ENCODE measurements at places on chromosomes 16 and 17.
A peak's percentile ranks its signal among the peaks of the same experiment; 100 is the strongest.

GRCh38 chr17:45451131-45451530 lies 18.5 kb upstream of the ARHGAP27 start:
- no peak for DNase-seq

DNA sequence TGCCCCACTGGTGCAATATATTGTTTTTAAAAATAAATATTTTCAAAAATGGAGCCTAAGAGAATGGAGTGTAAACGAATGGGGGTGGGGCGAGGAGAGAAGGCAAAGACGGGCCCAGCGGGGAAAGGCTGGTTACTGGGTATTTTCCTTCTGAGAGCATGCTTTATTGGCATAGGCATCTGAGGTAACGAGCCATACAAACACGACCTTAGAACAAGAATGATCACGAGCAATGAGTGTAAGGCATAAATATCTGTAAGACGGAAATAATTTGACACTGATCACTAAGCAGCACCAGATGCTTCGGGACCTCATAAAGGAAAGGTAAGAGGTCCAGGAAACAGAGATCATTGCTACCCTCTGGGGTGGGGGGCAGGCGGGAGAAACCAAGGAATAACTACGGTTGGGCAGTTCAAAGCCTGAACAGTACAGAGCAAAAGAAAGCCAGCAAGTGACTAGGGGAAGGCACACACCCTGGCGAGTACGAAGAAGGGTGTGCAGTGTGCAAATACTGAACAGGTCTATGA lies 959 bp downstream of the SSH2 start:
- DNase-seq: peak; percentile 69

DNA sequence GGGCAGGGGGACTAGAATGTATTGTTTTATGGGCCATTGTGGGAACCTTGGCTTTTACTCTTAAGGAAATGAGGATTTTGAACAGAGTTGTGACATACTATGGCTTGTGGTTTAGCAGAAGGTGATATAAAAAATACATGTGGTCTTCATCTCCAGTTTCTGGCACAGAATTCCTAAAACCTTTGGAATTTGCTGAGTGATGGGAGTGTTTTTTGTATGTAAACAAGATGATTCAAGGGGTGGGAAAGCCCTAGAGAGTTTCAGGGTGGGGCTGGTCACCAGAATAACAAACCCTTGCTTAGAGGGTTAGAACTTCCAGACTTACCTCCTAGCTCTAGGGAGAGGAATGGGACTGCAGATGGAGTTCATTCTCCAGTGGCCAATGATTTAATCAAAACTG lies 316.1 kb downstream of the PHKB start:
- DNase-seq: no peak

- DNase-seq: no peak
Measured at GRCh38 chr17:83181991-83182619, 102.7 kb downstream of the METRNL start.

GRCh38 chr17:41896726-41897125 lies 22.0 kb downstream of the ACLY start:
- DNase-seq: no peak

DNA sequence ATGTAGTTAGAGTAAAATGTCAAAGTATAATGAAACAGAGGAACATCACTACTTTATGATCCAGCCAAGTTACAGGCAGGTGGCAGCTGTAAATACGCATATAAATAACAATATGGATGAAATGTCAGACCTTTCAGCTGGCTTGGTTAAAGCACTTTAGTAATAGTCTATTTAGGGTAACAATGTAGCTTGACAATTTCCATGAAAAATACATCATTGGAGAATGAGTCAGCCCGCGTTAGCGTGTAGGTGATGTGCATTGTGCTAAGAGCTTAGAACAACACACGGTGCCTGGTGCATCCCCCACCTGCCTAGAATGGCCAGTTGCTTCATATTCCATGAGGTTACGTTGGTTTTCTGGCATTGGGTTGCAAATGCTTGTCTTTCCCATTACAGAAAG lies 119.4 kb downstream of the RBFOX1 start:
- DNase-seq: no peak

- DNase-seq: no peak
Measured at GRCh38 chr17:68305142-68305541, 13.8 kb downstream of the ARSG start.

DNA sequence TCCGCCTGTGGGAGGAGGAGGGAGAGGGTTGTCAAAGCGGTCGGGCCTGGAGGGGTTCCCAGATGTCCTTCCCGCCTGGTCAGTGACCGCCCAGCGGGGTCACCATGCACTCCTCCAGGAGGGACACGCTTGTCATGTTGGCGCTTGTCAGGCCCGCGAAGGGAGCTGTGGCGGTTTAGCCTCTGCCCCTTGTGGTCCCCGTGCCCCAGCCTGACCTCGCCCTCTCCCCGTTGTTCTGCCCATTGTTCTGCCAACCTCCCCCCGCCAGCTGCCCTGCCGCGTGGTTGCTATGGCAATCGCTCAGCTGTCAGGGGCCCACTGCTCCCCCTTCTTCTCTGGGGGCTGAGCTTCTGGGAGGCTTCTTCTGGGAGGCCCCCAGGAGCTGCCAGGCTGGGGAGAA lies 146.4 kb upstream of the CIBAR2 start:
- DNase-seq: no peak

DNA sequence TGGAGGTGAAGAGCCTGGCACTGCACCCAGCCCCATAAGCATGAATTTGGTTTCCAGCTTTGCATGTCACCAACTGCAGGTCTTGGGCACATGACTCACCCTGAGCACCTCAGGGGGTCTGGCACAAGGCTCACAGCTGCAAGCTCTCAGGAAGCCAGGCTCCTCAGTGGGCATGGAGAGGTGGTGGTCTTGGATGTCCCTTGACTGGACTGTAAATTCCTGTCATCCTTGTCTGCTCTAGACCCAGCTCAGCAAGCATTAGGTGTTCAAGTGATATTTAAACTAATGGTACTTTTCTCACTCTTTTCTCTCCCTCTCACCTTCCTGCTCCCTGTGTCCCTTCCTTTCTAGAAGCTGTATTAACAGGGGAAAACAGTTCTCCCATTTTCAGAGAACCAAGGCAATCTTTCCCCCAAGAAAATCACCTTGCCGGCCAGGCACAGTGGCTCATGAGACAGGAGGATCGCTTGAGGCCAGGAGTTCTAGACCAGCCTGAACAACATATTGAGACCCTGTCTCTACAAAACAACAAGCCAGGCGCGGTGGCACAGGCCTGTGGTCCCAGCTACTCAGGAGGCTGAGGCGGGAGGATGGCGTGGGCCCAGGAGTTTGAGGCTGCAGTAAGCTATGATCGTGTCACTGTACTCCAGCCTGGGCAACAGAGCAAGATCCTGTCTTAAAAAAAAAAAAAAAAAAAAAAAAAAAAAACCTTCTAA lies 5.1 kb upstream of the KIFC3 start:
- no peak for DNase-seq

DNA sequence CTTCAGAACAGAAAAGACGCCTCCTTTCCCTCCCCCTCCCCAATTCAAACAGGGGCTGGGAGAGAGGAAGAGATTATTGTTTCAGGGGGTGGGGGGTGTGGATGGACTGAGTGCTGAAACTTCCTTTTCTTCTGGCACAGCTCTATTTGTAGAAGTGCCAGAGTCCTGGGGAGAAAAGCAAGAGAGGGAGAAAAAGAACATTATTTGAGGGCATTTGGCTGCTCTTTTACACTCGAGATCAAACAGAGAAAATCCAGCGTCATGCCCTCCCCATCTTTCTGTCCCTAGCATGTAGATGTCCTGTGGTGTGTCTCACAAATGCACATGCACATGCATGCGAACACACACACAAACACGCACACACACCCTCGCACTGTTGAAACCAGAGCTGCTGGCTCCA lies 13.0 kb downstream of the ARL4D start:
- no peak for DNase-seq

DNA sequence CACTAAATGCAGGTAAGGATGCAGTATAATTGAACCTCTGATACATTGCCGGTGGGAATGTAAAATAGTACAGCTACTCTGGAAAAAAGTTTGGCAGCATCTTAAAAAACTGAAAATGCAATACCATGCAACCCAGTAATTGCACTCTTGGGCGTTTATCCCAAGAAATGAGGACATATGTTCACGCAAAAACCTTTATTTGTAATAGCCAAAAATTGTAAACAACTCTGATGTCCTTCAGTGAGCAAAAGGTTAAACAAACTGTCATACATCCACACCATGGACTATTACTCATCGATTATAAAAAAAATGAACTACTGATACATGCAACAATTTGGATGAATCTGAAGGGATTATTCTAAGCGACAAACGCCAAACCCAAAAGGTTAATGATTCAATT lies 16.9 kb downstream of the SYNRG start:
- DNase-seq: no peak

Measured in NCI-H748 treated with DMSO at 0.1 percent for 48 hours (cell line).